SK-N-SH treated with all-trans-retinoic acid at 6 μM for 48 hours (cell line): ENCODE measurements at places on chromosomes 12 and 14.

GRCh38 chr12:28026701-28027100 lies 54.2 kb upstream of the PTHLH start:
- no peak for ATAC-seq

DNA sequence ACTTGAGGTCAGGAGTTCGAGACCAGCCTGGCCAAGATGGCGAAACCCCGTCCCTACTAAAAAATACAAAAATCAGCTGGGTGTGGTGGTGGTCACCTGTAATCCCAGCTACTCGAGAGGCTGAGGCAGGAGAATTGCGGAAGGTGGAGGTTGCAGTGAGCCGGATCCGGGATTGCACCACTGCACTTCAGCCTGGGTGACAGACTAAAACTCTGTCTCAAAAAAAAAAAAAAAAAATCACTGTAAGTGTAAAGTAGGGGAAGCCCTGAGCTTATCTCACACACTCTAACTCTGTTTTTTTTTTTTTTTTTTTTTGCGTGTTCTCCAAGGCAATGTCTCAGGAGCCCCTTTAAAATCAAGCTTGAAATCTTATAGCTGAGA lies 421 bp upstream of the RBMS2 start:
- peak; percentile 5 for ATAC-seq

GRCh38 chr12:95473231-95473883 lies 595 bp upstream of the METAP2 start:
- peak; percentile 62 for ATAC-seq

DNA sequence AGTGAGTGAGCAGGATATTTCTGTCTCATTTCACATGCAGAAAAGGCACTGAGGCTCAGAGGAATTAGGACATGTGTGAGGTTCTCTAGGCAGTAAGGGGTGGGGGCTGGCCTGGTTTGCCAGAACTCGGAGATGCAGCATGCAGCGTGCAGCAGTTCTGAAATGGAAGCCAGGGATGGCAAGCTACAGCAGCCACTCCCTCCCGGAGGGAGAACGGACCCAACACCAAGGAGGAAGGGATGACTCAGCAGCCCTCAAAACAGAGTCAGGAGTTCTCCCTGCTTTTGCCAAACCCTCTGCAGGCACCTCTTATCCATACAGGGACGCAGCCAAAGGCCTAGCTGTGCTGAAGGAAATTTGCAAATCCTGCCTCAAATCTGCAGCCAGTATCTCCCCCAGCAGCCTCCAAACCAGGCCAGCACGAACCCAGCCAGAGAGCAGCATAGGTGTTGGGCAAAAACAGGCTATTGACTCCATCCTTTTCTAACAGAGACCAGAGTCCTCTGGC lies 10.3 kb upstream of the SERPINA3 start:
- peak; percentile 59 for ATAC-seq

DNA sequence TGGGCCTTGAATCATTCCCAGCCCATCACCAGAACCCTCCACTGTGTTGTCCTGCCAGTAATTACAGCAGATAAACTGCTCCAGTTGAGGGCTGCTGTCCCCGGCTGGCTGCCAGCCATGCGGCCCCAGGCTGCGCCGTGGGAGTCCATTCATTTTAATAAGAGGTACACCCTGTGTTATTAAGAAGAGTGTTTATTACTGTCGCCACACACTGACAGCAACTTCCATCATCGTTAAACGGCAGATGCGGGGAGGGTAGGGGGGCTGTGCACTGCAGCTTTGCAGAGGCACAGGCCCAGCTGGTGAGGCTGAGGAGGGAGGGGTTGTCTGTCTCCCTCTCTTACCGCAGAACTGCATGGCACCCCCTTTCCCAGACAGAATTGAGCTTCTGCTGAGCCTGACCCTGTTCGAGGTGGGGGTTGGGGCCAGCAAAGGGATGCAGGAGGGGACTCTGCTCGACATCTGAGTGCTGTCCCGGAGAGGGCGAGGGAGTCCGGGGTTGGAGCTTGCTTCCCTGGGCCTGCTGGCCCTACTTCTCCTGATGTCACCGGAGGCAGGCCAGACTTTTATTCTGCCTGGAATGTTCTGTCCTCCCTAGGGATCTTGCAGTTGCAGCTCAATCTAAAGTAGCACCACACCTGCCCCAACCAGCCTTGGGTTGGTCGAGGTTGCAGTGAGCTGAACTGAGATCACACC lies 33.8 kb upstream of the GPATCH2L start:
- ATAC-seq, result peak; percentile 20; the same call in 1 of the 3 replicates

- no peak for ATAC-seq
These were observed 95.4 kb downstream of the DUSP16 start for GRCh38 chr12:12467264-12467663.

- peak; percentile 86 for ATAC-seq
These were observed 33.4 kb downstream of the ANO4 start for GRCh38 chr12:100827901-100828520.

- ATAC-seq, result no peak
These were observed 277.4 kb downstream of the FOXN3 start for GRCh38 chr14:89139404-89140247.

GRCh38 chr12:94909663-94910062 lies 93.8 kb downstream of the NDUFA12 start:
- ATAC-seq, result no peak

- no peak for ATAC-seq
These were observed 80.0 kb upstream of the RPH3A start for GRCh38 chr12:112711507-112711906.

- ATAC-seq, result no peak
These were observed 71.3 kb downstream of the DUSP6 start for GRCh38 chr12:89280833-89281538.

DNA sequence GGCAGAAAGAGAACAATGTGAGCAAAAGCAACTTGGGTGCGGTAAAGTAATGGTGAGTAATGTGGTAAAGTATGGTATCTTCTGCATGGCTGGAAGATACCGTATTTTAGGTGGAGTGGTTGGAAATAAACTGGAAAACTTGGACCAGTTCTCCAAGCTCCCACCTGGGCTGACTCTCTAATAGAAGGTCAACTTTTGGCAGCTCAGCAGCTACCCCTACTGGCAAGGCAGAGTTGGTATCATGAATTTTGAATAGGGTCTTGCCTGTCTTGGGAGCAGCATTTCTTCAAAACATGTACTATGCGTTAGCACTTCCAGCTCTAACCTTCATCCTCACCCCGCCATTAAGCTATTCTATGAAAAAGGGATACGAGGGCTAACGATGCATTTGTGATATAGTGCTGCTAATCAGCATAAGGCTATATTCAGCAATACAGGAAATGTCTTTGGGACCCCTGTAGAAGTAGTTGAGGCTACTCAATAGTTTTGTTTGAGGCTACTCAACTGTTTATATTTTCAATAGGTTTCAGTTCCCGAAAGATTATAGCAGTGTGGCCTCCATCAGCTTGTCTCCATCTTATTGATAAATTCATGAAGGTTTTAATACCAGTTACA lies 276.3 kb upstream of the FAR2 start:
- peak; percentile 80 for ATAC-seq

- no peak for ATAC-seq
These were observed 259.9 kb upstream of the CPNE8 start for GRCh38 chr12:39165338-39165737.

GRCh38 chr12:1806301-1807086 lies 13.9 kb upstream of the LRTM2 start:
- ATAC-seq, result no peak

DNA sequence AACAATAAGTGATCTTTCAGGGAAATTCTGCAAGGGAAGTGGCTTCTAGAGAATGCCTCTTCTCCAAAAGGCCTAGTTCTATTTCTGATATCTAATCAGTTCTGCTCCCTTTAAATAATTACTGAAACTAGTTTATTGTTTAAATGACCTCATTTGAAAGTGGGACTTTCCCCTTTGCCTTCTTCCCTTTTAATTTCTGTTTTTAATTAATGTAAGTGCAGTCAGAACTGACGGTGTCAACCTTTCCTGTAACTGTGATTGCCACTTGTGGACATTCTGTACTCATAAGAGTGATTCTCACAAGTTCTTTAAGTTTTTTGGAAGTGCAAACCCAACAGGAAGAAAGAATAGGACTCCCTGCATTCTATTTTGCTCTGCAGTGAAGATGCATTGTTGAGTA lies 265.3 kb upstream of the PLEKHG7 start:
- no peak for ATAC-seq

GRCh38 chr14:65336191-65336591 lies 76.3 kb upstream of the FUT8 start:
- ATAC-seq, result peak; percentile 73

- no peak for ATAC-seq
These were observed 852.3 kb downstream of the TRHDE start for GRCh38 chr12:73124480-73124879.

- no peak for ATAC-seq
These were observed 143.4 kb downstream of the CHST11 start for GRCh38 chr12:104600036-104600712.

DNA sequence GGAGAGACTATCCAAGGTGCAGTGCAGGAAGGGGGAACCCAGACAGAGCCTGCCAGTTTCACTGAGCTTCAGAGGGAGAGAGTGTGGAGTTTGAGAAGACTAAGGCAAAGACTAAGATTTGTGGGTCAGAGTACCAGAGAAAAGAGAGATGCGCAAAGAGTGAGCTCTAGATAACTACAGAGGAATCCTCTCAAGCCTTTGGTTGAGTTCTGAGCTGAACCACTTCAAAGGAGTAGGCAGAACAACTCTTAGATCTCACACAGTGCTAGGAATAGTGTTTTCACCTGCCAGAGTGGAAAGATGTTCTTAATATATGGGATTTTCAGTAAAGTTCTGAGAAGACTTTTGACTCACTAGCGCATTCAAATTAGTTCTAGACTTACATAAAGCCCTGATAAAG lies 10.7 kb upstream of the M6PR start:
- no peak for ATAC-seq

GRCh38 chr12:111792155-111792855 lies 25.6 kb downstream of the ALDH2 start:
- ATAC-seq, result no peak

- ATAC-seq, result no peak
These were observed 915.3 kb downstream of the FSCB start for GRCh38 chr14:43591776-43592175.

GRCh38 chr14:97311411-97311810 lies 514.2 kb downstream of the VRK1 start:
- no peak for ATAC-seq

GRCh38 chr14:102352213-102352612 lies 10.5 kb downstream of the CINP start:
- no peak for ATAC-seq

DNA sequence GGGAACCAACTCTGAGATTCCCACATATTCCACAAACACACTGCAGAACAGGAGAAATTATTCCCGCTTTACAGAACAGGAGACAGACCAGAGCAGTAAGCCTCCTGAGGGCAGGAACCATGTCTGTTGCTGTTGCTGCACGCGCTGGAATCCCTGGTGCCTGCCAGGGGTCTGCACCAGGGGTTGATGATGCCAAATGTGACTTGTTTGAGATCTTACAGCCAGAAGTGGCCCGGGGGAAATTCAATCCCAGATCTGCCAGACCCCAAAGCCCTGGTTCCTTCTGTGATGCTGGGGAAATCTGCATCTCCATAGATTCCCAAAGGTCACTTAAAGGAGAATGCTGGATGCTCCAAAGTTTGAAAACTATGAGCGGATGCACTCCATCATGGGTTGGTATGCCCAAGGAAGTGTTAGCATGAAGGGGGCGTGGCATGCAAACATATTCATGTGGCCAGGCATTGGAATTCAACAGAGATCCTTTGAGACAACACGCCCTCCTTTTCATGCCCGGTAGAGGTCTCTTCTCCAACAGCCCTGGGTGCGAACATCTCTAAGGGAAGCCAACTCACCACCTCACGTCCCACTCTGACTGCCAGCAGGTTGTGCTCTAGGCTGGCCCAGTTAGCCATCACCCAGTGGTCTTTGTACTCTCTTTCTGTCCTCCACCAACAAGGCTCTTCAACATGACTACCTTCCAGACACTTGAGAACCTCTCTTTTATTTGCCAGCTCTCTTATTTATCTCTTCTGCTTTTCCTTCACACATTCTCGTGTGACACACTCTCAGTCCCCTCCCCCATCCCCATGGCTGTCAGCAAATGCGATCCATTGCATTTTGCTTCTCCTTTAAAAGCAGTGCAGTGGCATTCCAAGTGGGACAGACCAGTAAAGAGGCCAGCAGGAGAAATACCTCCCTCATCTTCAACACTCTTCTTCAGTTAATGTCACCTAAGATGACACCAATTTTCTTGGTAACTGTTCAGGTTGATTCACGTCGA lies 131.3 kb downstream of the ZFP36L1 start:
- no peak for ATAC-seq

GRCh38 chr12:1873531-1874510 lies 44.6 kb downstream of the CACNA2D4 start:
- no peak for ATAC-seq

DNA sequence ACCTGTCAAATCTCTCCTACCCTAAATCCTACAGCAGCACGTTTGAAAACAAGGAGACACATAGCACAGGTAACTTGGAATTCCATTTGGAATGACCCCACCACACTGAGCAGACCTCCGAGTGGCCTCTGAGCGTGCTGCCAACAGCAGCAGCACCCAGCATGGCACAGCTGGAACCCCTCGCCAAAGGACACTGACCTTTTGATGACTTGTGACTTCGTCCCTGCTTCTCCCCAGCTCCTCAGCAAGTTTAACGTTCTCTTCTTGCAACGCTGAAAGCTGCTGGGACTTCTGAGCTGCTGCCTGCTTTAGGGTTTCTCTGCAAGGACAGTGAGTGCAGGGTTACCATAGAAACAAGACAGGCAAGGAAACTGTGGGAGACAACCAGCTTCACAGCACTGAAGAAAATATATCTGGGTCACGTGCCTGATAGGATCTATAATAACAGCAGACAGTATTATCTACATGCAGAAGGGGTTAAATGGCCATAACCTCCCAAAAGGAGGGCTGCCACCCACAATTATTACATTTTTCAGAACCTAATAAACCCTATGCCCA lies 43.3 kb upstream of the VPS33A start:
- peak; percentile 67 for ATAC-seq

DNA sequence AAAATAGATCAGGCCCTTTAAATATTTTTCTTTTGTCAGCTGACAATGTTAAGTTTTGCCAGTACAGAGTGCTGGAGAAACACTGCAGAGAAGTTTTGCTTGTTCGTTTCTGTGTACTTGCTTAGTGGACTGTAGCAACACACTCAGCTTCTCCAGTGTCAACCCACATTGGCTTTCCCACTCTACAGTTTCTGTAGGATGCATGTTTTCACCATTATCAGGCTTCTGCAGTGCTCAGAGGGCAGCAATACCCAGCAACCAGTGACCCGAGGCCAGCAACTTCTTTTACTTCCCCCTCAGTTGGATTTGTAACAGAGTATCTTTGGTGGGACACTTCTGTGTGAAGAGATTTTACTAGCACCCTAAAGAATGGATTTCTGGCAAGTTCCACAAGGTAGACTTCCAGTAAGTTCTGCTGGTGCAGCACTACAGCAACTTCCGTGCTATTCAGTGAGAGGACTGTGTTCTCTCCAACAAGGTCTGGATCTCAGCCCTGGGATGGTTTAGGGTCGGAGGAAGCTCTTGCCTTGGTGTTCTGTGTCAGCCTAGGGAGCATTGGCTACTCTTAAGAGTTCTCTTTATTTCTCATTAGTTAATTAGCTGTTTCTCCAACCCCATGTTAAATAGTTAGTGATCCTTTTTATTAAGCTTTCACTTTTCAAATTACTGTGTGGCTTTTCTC lies 70.4 kb downstream of the FUT8 start:
- no peak for ATAC-seq

DNA sequence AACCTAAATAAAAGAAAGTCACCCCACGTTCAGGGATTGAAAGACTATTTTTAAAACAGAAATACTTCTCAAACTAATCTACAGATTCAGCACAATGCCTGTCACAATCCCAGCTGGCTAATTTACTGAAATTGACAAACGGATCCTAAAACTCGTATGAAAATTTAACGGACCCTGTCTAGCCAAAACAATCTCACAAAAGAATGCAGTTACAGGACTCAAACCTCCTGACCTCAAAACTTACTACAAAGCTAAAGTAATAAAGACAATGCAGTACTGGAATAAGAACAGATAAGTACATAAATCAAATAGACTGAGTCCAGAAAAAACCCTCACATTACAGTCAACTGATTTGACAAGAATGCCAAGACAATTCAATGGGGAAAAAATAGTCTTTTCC lies 48.8 kb downstream of the IPO8 start:
- no peak for ATAC-seq
